ENCODE measurements at places on chromosomes 4 and X.

DNA sequence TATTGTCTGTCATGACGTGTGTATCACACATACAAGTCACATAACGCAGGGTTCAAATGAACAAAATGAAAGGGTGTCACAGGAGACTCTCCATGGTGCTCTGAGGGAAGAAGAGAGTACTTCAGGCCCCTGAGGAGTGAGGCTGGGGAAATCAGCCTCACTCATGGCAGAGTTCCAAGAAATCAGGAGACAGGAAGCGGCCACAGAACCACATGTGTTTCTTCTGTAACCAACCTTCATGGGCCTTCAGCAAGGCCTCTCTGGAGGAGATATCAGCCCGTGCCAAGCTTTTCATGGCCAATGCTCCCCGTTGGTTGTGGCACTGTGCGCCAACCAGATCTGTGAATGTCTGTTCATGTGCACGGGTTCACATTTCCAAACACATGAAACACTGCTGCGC is 76.0 kb downstream of the NAT8L start:
- peak; percentile 40 for DNase-seq

DNA sequence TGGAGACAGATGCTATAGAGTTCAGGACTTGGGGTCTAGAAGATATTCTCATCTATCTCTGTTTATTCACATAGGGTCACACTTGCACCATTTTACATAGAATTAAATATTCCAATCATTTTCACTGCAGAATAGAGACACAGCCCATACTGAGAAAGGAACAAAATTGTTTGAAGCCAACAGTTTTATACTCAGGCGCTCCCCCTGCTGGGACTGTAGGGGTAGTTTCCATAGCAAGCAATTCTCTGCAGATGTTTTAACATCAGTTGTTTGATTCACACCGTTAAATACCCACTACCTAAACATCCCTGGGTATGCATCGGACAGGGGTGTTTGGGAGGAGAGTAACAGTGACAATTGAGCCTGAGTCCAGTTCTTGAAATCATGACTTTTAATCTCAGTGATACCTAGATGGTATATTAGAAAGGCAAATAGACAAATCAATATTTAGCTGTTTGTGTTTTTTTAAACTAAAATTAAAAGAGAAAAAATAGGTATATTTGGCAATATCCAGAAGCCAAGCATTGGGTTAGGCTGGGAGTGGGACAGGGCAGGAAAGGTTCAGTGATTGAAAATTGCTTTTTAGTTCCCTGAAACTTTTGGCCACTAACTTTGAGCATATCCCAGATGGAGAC is 33.8 kb downstream of the LONRF3 start:
- peak; percentile 40 for DNase-seq

DNA sequence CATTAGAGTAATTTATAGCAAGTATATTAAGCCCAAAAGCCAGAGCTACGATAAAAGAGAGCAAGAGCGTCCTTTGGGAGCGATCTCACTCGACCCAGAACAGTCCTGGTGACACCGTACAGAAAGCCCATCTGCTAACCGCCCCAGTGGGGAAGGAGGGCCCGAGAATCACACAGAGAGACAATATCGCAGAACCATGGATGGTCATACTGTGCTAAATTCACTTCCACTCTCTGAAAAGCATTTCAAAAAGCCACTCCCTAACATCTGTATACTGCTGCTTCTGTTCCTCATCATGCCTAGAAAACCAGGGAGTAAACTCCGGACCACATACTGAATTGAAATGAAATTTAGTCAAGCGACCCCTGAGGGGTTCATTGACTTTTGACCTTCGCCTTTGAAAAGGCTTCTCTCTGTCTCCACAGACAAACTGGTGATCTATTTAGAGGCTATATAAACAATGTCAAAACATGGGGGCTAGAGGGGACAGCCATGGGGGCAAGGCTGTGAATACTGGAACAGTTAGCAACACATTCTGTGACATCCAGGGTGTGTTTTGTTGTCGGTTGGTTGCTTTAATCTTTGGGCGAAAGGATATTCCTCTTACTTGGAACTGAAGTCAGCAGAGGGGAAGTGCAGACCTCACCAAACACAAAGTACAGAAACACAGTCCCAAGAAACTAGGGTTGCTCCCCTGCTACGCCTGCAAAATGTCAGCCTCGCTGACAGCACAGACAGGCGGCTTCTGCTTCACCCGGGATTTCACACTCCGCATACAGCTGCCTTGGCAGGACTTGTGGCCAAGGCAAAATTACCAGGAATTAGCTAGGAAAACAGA is 129.0 kb upstream of the RASGEF1B start:
- DNase-seq = no peak

DNA sequence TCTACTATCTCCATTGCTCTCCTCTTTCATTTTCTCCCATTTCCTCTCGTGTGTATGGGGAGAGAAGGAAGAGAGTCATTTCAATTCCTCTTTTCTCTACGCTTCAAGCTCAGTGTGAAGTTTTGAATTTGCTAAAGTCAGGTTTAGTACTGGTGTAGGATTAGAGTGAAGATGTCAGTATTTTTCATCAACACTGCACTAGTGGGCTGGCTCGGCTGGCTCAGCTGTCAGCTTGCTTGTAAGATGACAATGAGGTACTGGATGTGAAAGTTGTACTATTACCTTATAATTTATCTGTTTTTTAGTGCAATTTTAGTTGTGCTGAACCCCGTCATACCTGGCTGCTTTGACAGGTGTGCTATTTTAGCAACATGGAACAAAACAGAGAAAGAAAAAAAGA is 2.1 kb upstream of the SH2D1A start:
- no peak for DNase-seq

DNA sequence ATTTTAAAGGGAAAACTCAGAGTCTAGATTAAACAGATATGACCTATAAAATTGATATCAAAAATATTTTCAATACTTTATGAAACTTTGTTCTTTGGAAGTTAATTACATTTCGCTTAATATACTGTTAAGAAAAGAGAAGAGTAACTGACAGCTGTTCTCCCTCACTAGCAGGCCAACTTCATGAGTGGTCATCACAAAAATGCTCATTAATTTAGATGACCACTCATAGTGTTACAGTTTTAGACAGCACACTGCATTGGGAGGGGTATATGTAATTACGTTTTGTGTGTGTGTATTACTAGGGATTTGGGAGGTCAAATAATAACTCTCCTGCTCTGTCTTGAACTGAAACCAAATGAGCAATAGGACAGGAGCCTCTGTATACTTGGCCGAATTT is 80.2 kb upstream of the EDNRA start:
- DNase-seq = no peak

DNA sequence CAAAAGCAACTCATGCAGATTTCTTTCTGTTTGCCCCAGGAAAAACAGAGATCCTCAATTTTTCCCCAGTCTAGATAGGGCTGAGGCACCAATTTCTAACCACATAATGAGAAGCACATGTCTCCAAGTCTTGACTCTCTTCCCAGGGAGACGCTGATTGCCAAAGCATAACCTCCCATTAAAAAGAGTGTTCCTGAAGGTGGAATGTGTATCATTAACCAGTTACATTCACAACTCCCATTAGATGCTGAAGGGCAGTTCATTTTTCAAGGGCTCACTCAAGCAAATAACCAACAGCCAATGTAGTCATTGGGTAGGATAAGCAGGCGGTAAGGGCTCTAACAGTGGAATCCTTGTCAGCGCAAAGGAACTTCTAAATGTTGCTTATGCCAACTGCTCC is 27.5 kb downstream of the TMEM47 start:
- peak; percentile 68 for DNase-seq

GRCh38 chr4:87055311-87055710 is 120.5 kb downstream of the AFF1 start:
- DNase-seq = peak; percentile 48
